ENCODE measurements at places on chromosomes 3 and 15.

GRCh38 chr15:80779658-80780415 is 667 bp downstream of the CEMIP start:
- DNase-seq, result no peak

DNA sequence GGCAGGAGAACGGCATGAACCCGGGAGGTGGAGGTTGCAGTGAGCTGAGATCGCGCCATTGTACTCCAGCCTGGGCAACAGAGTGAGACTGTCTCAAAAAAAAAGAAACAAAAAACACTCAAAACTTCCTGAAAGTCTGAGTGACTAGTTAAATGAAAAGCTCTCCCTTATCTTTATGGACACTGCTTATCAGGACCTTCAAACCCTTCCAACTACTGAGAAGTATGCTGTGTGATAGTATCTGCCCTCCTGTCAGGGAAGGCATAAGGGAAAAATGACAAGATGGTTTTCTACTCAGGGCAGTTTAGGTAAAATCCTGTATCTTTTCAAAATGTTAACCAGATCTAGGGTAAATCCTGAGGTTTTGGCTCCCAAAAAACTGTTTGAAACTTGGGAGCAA is 21.8 kb downstream of the EMC7 start:
- DNase-seq, result no peak

GRCh38 chr15:38190501-38190900 is 62.1 kb upstream of the SPRED1 start:
- no peak for DNase-seq

- no peak for DNase-seq
Observed at GRCh38 chr3:13790376-13791197, 89.3 kb downstream of the WNT7A start.

GRCh38 chr15:89352476-89352875 is 17.9 kb upstream of the POLG start:
- no peak for DNase-seq

- no peak for DNase-seq
Observed at GRCh38 chr15:49315391-49315823, 107.6 kb upstream of the FGF7 start.

DNA sequence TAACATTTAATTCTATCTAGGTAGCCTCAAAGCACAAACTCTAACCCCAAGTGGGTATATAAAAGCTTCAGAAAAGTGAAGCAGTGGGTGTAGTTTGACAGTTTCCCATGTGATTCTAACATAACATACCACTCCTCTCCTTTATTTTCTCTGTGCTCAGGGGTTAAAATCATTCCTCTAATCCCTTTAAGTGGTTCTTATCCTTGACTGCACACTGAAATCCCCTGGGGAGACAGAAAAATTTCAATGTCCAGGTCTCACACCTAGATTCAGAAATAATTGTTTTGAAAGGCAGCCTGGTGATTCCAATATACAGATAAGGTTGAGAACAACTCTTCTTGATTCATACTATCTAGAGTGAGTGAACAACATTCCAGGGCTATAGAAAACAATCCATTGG is 986.4 kb downstream of the ROBO1 start:
- DNase-seq, result no peak

DNA sequence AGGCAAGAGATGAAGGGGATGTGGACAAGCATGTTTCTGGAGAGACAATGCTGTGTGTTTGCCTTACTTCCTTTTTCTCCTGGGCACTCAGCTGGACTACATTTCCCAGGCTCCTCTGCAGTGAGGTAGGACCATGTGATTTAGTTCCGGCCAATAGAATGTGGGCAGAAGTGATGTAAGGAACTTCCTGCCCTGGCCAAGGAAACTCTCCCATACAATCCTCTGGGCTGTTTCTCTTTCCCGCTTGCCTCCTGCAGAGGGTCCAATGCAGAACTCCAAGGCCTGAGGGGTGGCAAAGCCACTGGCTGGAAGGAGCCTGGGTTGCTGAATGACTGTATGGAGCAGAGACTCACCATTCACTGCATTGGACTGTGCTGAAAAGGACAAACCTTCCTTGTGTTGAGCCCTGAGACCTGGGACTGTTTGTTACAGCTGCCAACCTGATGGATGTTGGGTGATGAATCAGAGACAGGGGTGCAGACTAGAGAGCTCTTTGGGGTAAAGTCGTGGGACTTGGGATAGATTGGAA is 82.7 kb upstream of the SLC6A6 start:
- peak; percentile 62 for DNase-seq

- DNase-seq, result no peak
Observed at GRCh38 chr3:186845756-186846155, 3.2 kb downstream of the ADIPOQ start.

- DNase-seq, result no peak
Observed at GRCh38 chr15:54029081-54029480, 50.8 kb downstream of the UNC13C start.

DNA sequence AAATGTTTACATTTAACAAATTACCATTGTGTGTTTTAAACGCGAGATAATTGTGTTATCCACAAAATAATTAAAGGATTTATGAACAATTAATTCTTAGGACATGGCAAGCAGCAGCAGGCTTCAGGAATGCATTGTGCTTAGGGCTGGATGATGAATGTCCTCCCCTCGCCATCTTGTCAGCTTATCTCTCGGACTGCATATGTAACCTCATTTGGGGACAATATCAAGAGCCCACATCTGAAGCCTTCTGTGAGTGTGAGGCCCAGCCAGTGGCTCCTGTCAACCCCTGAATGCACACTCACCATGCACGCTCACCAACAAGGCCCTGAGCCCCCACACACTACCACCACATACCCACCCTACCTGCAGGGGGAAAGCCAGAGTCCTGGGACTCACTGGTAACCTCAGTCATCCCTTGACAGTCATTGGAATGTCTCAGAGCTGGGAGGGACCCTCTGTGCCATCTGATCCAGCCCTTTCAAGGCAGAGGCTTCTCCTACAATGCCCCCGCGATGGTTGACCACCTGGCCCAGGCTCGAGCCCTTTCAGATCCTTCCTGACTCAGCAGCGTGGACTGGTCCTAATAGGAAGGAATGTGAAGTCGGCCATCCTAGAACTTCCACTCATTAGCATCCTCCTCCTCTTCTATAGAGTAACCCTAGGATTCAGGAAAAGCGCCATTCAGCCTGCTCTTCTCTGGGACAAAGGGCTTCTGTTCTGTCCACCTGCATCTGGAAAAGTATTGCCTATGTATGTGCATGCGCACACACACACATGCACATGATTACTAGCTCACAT is 38.2 kb downstream of the MRPL46 start:
- no peak for DNase-seq

DNA sequence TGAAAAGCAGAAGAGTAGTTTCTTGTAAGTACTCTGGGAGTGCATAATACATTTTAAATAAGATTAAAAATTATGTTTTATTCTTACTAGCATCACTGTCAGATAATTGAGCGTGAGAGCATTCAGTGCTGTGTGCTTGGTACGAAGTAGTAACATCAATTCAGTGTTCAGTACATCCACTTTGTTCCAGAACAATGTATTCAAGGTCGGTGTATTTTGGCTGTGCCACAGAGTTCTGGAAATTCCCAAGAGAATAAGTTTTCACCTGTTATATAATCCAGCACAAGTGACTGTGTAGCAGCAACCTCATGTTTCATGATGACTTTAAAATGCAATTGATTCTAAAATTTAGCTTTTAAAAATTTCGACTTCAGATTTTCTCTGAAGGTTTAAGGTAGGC is 130.6 kb downstream of the IGF1R start:
- no peak for DNase-seq

- DNase-seq, result peak; percentile 45
Observed at GRCh38 chr3:133662278-133662651, 524 bp upstream of the TOPBP1 start.

DNA sequence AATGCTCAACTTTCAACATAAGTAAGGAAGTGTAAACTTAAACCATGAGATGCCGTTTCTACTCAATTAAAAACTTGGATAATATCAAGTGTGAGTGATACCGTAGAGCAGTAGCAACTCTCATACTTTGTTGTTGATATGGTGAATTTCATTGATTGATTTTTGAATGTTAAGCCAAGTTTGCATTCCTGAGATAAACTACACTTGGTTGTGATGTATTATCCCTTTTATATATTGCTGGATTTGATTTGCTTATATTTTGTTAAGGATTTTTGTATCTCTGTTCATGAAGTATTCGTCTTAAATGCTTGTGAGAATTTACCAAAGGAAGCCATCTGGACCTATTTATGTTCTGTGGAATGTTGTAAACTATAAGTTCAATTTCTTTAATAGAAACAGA is 21.7 kb downstream of the SLMAP start:
- DNase-seq, result no peak

- no peak for DNase-seq
Observed at GRCh38 chr3:45792036-45792435, 4.3 kb downstream of the SLC6A20 start.

DNA sequence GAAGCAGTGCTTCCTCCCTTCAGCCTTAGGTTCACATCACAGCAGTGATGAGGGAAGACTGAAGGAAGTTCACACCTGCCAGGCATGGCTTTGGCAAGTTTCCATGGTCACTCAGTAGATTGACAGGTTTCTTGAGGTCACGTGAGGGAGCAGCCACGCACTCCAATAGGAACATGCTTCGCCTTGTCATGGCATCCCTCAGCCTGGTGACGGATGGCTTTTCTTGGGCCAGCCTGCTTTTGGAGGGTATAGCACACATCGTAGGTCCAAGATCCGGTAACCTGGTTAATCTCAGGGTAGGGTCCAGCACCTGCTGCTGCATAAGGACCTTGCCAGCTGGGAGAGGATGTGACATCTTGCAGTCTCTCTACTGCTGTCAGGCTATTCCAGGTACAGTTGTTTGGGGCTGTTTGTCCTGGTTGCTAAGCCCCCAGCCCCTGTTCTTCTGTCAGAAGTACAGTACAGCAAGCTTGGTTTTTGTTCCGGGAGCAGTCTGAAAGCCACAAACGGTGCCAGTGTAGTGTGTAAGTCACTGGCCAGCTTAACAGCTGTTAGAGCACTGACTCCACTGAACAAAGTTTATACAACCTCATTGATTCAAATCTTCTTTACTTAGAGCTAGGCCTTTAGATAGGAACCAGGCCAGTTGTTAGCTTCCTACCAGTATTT is 42.3 kb downstream of the PSMD6 start:
- no peak for DNase-seq

- no peak for DNase-seq
Observed at GRCh38 chr15:82048811-82049210, 3.0 kb upstream of the MEX3B start.

DNA sequence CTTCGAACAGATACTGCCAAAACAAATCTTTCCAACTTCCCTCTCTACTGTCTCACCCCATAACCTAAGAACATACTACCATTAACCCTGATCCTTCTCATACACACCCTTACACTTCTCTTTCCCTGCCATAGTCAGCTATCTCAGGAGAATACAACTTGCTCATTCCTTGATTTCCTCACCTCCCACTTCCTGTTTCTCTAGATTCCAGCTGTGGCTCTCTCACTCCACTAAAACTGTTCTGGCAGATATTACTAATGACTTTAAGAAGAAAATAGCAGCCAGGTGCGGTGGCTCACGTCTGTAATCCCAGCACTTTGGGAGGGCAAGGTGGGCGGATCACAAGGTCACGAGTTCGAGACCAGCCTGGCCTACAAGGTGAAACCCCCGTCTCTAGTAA is 4.6 kb downstream of the LSG1 start:
- DNase-seq, result no peak

- DNase-seq, result peak; percentile 84
Observed at GRCh38 chr3:59566481-59566975, 516.7 kb upstream of the CFAP20DC start.

DNA sequence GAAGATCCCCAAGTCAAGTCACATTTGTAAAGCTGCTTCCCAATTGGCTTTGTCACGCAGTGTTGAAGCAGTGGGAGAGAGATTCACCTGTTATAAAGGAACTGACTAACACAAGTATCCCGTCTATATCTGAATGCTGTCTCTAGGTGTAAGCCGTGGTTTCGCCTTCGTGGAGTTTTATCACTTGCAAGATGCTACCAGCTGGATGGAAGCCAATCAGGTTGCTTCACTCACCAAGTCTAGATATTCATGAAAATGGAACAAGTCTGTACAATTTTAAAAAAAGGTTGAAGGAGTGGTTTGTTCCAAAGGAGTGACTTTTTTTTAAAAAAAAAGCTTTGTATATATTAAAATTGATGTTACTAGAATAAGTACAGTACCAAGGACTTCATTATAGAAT is 11.7 kb downstream of the RBM5 start:
- no peak for DNase-seq

DNA sequence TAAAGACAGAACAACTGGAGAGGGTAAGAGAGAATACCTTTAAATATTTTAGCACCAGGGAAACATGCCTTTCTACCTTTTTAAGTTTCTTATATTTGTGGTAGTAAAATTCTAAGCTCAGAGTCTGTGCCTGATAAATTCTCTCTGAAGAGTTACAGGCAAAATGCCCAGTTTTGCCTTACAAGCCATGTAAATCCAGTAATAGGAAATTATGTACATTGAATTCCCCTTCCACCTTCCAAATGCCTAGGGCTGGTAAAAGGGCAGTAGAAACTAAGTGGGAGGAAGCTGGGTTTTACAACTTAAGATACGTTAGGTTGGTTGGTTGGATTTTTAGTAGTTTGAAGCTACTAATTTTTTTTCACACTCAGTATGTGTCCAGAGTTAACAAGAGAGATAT is 43.1 kb upstream of the TP63 start:
- DNase-seq, result no peak

DNA sequence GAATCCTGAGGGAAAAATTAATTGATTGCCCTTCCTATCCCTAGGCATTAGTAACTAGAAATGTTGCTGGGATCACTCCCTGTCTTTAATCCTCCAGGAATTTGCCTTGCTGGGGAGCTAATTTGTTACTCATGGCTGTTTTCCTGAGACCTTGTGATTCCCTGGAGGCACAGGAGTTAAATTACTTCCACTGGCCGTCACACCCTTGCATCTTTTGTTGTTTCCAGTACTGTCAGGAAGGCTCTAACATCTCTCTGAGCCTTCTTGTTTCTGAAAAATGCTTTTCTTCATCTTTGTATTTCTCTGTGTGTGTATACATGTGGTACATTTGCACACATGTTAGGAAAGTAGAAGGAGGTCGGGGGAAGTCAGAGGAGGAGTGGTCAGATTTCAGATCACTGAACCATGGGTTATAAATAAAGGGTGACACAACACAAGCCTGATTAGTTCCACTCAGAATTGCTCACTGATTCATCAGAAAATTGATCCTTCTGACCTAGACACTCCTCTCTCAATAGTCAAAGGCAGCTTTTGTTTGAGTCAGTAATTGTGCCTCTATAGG is 23.5 kb upstream of the LRRFIP2 start:
- DNase-seq, result no peak

GRCh38 chr15:69590932-69591524 is 138.4 kb downstream of the RPLP1 start:
- no peak for DNase-seq

- no peak for DNase-seq
Observed at GRCh38 chr3:17399586-17399985, 342.8 kb downstream of the TBC1D5 start.

GRCh38 chr15:53591041-53591440 is 168.4 kb downstream of the WDR72 start:
- no peak for DNase-seq

- peak; percentile 30 for DNase-seq
Observed at GRCh38 chr3:124351430-124352148, 359.7 kb upstream of the ROPN1 start.

GRCh38 chr3:79085171-79085570 is 682.6 kb downstream of the ROBO1 start:
- DNase-seq, result no peak

- DNase-seq, result no peak
Observed at GRCh38 chr3:171231361-171231760, 204.8 kb upstream of the SLC2A2 start.
